ENCODE measurements at places on chromosomes 16 and 17.
A peak's percentile ranks its signal among the peaks of the same experiment; 100 is the strongest.

DNA sequence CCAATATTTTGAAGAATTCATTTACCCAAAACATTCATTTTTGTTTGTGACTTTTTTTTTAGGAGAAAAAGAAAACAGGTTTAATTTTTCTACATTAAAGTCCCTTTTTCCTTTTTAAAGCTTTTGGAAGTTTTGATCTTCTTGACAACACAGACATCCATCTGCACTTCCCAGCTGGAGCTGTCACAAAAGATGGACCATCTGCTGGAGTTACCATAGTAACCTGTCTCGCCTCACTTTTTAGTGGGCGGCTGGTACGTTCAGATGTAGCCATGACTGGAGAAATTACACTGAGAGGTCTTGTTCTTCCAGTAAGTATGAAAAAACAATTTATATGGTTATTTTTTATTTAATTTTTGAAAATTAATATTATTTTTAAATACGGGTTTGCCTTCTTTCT, 37.2 kb downstream of the SIAH1 start:
- DNase-seq = no peak

DNA sequence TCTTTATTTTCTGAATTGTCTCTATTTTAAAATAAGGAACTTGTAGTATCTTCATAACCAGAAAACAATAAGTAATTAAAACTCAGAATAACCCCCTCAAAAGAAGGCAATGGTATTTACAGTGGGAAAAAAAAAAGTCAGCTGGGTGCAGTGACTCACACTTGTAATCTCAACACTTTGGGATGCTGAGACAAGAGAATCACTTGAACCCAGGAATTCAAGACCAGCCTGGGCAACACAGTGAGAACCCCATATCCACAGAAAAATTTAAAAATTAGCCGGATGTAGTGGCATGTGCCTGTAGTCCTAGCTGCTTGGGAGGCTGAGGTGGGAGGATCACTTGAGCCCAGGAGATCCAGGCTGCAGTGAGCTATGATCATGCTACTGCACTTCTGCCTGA, 33.5 kb downstream of the ADAM11 start:
- no peak for DNase-seq

DNA sequence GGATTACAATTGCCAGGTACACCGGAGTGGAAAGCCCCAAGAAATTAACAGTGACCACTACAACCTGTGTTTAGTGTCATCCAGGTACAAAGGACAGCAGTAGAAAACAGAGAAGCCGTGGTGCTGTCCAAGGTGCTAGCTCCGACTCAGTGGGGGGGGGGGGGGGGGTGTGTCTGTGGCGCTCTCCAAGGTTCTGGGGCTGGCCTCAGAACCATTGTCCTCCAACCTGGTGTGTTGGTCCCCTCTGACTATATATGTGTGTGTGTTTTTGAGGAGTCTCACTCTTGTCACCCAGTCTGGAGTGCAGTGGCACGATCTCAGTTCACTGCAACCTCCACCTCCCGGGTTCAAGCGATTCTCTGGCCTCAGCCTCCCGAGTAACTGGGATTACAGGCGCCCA, 5.8 kb upstream of the ZNF23 start:
- peak; percentile 23 for DNase-seq

DNA sequence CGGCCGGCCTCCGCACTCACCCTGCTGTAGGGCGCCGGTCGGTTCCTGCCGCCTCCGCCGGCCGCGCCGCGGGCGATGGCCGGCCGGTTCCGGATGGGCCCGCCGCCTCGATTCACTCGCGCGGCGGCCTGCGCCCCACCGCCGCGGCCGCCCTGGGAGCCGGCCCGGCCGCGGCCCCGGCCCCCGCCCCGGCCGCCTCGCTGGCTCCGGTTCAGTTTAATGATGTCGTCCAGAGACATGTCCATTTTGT, 158 bp downstream of the ALYREF start:
- DNase-seq = no peak

GRCh38 chr16:82623241-82623640, 3.5 kb upstream of the CDH13 start:
- no peak for DNase-seq

GRCh38 chr16:86396422-86396821, 113.9 kb upstream of the FOXF1 start:
- peak; percentile 76 for DNase-seq

- DNase-seq = no peak
Measured at GRCh38 chr17:80891397-80892018, 100.1 kb upstream of the CHMP6 start.

- DNase-seq = no peak
Measured at GRCh38 chr17:55420067-55420775, 1.4 kb downstream of the MMD start.

All from right lung (tissue), 10 donors.